NCI-H1694 (cell line): ENCODE measurements at places on chromosomes 13 and 19.

- DNase-seq = no peak
Observed at GRCh38 chr13:110944121-110944967, 29.5 kb upstream of the ANKRD10 start.

DNA sequence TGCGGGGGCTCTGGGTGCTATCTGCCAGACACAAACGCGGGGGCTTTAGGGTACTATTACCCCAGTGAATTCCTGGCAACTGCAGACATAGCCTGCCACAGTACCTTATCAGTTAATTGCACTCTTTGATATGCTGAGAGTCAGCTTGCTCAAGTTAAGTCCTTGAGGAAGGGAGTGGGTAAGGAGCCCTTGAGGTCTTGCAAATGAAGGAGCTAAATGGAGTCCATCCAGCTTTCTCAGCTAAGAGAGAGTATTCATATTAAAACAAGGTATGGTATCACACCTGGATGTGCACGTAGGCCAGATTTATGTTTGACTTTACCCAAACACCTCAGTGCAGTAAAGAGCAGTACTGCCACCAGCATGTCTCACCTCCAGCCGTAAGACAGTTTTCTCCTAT is 11.5 kb upstream of the ZNF606 start:
- DNase-seq = no peak

- DNase-seq = no peak
Observed at GRCh38 chr13:42119875-42120274, 71.4 kb downstream of the DGKH start.

DNA sequence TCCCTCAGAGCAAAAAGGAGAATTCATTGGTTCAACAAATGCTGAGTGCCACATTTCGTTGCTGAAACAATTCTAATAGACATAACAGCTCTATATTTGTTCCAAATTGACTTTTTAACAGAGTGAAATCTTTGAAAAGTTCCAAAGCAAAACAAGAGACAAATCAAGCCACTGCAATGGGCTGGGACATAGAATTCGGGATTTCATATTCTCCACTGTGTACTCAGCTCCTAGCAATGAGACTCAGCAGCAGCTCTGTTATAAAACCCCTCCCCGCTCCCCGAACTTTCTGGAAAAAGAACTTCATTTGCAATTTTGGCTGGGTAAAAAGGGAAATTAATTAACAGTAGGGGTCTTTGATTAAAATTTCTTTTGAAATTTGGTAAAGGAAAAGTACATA is 11.3 kb downstream of the RFX2 start:
- DNase-seq = no peak

- peak; percentile 76 for DNase-seq
Observed at GRCh38 chr19:55526216-55527196, 10.4 kb downstream of the SBK2 start.

DNA sequence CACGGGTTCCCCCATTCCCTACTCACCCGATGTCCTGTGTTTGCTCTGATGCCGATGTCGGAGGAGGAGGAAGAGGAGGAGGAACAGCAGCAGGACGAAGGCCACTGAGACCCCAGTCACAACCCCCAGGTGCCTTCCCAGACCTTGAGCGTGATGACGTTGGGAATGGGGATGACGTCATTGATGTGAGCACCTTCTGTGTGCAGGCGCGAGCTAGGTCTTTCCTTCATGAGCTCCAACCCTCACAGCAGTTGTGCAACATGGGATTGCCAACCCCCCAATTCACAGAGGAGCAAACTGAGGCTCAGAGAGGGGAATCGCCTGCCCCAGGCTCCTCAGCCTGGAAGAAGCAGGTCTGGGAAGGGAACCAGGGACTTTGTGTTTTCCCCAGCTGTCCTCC is 4.2 kb downstream of the LILRB5 start:
- DNase-seq = no peak

DNA sequence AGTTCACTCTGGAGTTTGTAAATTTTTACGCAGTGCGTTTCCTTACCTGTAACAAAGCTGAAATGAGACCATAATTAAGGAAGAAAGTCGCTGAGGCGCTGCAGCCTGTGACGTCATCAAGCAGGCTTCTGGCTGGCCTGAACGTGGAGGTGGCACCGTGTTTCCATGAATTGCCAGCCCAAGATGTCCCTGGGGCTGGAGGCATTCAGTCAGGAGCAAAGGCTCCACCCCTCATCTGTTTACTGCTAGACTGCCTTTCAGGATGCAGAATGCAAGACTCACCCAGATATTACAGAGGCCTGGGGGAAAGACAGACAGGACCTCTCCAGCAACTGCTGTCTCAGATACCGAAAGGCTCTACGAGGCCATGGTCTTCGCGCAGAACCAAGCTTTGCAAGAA is 424.6 kb downstream of the TSHZ3 start:
- no peak for DNase-seq

GRCh38 chr19:23823952-23824389 is 65.3 kb upstream of the ZNF681 start:
- DNase-seq = no peak

GRCh38 chr19:33279430-33280350 is 22.6 kb downstream of the CEBPA start:
- DNase-seq = no peak

GRCh38 chr19:14821937-14822336 is 13.0 kb downstream of the OR7A5 start:
- no peak for DNase-seq

DNA sequence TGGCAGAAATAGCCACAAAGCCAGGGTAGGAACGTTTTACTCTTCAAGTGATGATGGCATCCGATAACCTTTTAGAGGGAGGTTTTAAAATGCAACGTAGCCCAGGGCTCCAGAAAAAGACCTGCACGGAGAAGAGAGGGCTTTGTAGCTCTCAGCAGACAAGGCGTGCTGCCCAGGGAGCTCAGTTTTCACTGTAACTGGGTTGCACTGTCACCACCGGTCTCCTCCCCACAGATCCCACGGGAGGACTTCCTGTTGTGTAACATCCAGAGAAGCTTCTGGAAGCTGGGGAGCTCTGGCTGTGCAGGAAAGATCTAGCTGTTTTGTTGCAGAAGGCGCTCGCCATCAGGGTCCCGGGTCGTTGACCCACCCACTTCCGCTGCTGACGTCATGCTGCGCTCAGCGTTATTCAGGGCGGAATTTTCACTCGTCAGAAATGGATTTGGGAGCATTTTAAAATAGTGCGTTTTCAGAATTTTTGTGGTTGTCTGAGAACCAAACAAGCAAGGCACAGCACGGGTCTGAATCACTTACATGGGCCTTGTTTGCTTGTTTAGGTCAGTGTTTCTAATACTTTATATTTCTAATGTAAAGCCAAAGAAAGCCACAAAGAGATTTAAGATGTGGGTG is 50.8 kb downstream of the ATP11A start:
- no peak for DNase-seq

DNA sequence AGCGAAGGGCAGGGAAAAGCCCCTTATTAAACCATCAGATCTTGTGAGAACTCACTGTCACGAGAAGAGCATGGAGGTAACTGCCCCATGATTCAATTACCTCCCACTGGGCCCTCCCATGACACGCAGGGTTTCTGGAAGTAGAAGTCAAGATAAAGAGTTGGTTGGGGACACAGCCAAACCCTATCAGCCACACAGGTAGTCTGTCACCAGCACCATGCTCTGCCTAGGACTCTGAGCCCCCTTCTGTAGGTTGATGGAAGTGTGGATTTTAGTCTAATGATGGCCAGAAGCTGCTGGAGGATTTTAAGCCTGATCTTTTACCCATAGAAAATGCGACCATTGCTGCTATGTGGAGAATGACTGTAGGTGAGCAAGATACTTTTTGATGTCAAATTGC is 60.8 kb downstream of the ARHGEF7 start:
- no peak for DNase-seq

GRCh38 chr19:54606230-54606629 is 12.8 kb downstream of the LILRA1 start:
- no peak for DNase-seq

GRCh38 chr13:30934803-30935202 is 2.3 kb downstream of the TEX26 start:
- DNase-seq = no peak

GRCh38 chr19:33150852-33151518 is 19.1 kb downstream of the WDR88 start:
- no peak for DNase-seq

DNA sequence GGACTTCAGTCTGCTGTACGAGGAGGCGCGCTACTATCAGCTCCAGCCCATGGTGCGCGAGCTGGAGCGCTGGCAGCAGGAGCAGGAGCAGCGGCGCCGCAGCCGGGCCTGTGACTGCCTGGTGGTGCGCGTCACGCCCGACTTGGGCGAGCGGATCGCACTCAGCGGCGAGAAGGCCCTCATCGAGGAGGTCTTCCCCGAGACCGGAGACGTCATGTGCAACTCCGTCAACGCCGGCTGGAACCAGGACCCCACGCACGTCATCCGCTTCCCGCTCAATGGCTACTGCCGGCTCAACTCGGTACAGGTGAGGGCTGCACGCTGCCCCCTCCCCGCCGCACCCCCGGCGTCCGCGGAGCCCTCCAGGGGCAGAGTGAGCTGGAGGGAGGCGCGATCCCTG is 14.6 kb downstream of the KCTD15 start:
- no peak for DNase-seq

DNA sequence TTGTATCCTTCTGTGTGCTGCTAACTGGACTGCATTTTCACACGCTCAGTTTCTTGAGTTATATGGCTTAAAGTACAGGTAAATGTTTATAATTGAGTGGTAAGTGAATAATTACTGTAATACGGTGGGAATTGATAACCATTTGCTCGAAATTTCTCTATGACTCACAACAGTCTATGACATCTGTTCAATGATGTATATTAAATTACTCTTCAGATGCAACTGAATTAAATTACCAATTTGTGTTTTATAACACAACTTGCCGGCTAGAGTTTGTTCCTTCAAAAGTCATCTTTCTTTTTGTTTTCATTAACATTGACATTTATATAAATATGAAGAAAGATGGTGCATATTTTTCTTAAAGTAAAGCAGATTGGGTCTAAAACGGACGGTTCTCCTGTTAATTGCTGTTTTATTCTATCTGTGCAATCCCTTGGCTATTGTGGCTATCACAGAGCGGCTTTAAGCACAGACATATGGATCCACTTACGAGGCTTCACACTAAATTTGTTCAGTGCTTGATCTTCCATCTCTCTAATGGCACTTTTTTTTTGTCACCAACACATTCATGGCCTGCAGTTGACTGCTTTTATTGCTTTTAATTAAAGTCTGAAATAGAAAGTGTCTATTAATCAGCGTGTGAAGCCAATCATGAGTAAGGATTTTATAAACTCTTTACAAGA is 1291.6 kb upstream of the SLC10A2 start:
- DNase-seq = no peak

DNA sequence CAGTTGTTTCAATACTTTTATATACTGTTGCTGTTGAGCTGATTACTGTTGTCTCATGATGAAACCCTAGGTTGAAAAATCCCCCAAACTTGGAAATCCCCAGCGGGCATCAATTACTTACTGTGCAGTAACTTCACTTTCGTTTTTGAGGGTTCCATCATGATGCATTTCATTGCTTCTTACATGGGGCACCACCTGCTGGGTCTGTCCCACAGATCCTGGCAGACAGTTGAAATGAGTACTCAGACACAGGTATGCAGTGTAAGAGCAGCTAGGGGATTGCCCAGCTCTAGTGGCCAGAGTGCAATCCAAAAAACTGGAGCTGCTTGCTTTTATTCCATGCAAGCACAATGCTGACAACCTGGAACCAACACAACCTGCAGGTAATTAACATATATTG is 132.5 kb upstream of the ZNF91 start:
- no peak for DNase-seq

DNA sequence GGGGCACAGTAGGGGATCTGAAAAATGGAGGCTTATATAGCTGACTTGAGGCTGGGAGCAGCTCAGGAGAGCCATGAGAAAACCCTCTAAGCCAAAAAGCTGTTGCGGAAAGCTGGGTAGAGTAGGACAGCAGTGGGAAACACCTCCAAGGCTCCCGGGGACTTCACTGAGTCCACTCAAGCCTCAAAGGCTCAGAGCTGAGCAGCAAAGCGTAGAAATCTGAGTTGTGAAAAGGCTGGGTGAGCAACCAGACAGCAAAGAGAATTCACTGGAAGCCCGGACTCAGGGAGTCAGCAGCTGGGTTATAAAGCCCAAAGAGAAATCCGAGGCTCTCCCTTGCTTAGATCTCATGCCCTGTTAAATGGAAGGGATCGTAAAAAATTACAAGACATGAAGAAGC is 905.0 kb downstream of the EFNB2 start:
- no peak for DNase-seq

DNA sequence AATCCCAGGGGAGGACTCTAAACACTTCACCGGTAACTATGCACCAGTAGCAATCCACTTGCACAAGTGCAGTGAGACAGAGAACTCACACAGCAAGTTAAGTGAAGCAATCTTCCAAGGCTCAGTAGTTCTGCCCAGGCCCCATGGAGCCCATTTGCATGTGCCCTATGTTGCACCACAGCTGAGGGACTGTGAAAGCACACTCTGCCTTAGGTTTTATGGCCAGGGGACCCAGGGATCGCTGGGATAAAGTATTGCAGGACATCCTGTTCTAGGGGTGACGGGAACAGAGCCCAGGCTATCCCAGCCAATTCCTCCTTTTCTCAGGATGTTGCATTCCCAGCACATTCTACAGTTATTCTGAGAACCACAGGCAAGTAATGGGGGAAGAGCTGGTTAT is 6.0 kb upstream of the AMER2 start:
- DNase-seq = no peak

- DNase-seq = no peak
Observed at GRCh38 chr19:51127755-51128154, 3.0 kb downstream of the SIGLEC9 start.

DNA sequence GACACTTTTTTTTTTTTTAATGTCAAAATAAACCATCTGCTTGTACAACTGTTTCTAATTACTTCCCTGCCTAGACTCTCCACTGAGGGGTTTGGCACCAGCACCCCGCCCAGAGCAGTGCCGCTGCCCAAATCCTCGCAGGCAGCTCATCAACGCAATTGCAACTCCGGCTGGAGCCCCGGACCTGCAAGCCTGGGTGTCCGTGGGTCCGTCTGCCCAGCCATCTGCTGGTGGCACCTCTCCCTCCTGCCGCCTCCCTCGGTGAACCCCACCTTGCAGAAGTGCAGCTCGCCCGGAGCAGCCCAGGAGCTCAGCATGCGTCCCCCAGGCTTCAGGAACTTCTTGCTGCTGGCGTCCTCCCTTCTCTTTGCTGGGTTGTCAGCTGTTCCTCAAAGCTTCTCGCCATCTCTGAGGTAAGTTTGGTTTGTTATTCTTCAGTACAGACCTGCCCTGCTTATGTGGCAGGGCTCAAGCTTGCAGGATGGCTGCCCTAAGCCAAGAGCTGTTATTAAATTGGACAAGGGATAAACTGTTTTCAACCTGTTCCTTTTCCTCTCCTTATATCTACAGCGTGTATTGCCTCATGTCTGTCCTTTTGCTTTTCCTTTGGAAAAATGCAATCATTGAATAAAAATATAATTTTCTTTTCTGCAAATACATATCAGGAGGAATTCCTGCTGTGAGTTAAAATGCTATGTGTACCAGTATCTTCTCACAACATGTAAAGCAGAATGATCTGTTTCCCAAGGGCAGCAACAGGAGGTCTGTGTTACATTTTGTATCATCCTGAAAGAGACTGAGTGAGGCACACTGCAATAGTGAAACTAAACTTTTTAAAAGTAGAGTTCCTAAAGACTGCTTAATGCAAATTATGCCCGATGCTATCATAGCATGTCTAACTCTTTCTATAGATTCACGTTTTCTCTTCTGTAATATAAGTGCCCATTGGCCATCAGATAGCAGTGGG is at the start of gene ITGBL1:
ITGBL1 (plus strand) TSS at position 157 of the 967 bp plus-strand sequence; CDS start at position 316, 159 bp downstream.
- no peak for DNase-seq

- DNase-seq = no peak
Observed at GRCh38 chr19:19191768-19192077, 229 bp downstream of the BORCS8 start.

- DNase-seq = peak; percentile 75
Observed at GRCh38 chr13:43783820-43784219, 3.0 kb downstream of the ENOX1 start.

- no peak for DNase-seq
Observed at GRCh38 chr19:10333758-10334587, 644 bp upstream of the RAVER1 start.
